ENCODE measurements at places on chromosomes 3 and 15. TPM values are rescaled to one million over a fixed set of nuclear protein-coding genes. Genes with fewer than 3 reads are reported as not detected.
A peak's percentile ranks its signal among the peaks of the same experiment; 100 is the strongest.

DNA sequence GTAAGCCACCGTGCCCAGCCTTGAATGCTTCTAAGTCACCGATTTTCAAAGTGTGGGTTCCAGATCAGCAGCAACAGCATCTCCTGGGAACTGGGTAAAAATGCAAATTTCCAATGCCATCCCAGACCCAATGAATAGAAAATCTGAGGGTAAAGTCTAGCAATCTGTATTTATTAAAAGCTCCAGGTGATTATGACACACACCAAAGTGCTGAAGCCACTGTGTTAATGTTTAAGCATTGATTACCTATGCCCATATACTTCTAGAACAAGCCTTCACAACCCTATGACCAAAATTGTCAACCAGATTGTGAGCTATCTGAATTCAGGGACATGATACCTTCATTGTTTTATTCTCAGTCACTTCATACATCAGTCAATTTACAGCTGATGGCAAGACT is 86.5 kb downstream of the LRRFIP2 start:
- ATAC-seq, result no peak

DNA sequence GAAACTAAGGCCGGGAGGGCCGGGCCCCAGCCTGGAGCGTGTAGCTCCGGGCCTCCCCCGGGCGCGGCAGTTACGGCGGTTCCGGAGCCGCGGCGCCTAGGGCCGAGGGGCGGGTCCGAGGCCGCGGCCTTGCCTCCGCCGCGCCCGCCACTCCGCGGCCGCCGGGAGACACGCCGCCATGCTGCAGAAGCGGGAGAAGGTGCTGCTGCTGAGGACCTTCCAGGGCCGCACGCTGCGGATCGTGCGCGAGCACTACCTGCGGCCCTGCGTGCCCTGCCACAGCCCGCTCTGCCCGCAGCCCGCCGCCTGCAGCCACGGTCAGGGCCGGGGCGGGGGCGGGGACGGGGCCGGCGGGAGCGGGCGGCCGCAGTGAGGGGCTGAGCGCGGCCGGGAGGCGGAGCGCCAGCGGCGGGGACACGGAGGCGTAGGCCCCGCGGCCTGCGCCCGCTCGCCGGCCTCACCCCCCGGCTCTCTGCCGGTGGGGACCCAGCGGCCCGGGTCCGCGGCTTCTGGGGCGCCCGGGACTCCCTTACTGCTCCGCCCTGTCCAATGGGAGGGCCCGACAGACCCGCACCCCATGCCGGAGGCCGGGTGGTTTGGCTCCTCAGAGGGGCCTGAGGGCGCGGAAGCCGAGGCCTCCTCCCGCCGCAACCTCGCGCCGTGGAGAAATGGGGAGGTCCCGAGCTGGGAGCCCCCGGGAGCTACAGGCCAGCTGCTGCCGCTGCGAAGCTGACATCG is at the start of gene DIS3L:
Gene DIS3L, plus strand, starts transcription at position 150 of the 738 bp plus-strand sequence. Its CDS starts 29 bp downstream, at position 179.
- peak; percentile 89 for ATAC-seq

GRCh38 chr3:78337801-78338211 is 1297.9 kb downstream of the ROBO2 start:
- no peak for ATAC-seq

GRCh38 chr3:10351013-10351735 is 30.3 kb upstream of the SEC13 start:
- ATAC-seq, result no peak

GRCh38 chr15:95923792-95924191 is 406.7 kb upstream of the NR2F2 start:
- no peak for ATAC-seq

GRCh38 chr3:150255413-150255812 is 152.7 kb upstream of the TSC22D2 start:
- ATAC-seq, result peak; percentile 53

DNA sequence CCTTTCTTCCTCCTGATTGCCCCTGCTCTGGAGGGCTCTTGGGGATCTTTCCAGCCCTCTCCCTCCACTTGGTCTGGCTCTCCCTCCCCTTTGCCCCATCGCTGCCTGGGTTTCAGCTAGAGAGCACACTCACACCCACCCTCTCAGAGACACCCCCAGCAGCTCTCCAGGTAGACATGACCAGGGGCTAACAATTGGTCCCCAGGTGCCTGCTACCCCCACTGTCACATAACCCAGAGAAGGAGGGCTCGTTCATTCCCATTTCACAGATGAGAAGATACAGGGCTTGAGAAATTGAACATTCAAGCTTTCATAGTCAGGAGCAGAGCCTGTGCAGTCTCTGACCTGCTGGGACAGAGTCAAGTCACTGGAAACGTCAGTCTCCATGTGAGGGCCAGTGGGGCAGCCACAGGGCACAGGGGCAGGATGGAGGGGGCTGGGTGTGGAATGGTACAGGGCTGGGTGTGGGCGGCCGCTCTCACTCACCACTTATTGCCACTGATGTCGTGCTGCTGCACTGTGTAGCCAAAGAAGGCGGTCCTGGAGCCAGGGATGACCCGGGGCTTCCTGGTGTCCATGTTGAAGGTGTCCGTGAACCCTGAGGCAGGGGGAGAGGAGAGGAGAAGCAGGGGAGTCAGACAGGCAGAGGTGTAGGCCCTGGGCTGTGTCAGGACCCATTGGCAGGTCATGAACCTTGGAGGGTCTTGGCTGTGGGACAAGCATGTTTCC is 29.4 kb downstream of the ITGA11 start:
- ATAC-seq, result no peak

DNA sequence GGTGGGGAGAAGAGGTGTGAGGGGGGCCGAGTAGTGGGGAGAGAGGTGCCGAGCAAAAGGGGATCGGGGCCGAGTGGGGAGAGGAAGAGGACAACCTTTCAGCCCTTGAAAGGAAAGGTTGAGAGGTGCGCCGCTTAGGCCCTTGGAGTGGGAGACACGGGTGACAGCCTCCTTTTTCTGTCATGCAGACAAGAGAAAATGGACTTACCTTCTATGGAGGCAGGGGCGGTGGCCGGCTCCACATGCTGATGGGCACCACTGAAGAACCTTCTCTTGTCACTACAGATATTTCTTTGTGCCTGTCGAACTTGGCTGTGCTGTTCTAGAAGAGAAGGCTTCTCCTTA is 421 bp downstream of the KLHL18 start:
- no peak for ATAC-seq

GRCh38 chr15:66743204-66743603 is 41.2 kb downstream of the SMAD6 start:
- no peak for ATAC-seq

ADIPOQ gene
- total RNA-seq, result 0.67 TPM

WDR49 gene
- 8.7 TPM for total RNA-seq

COL6A6 gene
- total RNA-seq, result not detected
